ENCODE measurements at places on chromosomes 11 and 22.

- DNase-seq, result no peak
Measured at GRCh38 chr22:35616043-35616442, 1.1 kb downstream of the MB start.

GRCh38 chr11:68998390-68998911 lies 14.6 kb downstream of the MRGPRF start:
- DNase-seq, result no peak

GRCh38 chr11:117426297-117426685 lies 98.6 kb downstream of the CEP164 start:
- peak; percentile 55 for DNase-seq

DNA sequence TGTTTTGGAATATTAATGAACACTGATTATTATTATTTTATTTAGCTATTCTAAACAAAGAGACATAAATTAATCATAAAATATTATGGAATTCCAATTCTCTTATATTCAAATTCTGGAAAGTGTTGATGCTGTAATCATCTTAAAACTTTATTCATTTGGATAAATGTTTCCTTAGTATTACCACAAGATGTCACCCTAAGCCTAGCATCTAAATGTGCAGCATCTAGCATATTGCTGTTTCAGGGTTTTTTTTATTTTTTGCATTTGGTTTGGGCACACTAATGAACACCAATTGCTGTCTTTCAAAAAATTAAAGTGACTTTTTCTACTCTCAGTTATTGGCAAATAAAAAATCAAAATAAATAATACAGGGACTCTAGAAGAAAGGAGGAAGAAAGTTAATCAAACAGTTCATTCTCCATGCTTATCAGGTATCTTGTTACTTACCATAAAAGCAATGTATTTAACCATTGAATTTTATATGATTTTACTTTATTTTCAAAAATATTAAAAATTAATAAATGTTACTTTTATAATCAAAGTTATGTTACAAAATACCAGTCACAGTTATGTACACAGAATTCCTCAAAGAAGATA lies 31.8 kb downstream of the DLG2 start:
- DNase-seq, result no peak

DNA sequence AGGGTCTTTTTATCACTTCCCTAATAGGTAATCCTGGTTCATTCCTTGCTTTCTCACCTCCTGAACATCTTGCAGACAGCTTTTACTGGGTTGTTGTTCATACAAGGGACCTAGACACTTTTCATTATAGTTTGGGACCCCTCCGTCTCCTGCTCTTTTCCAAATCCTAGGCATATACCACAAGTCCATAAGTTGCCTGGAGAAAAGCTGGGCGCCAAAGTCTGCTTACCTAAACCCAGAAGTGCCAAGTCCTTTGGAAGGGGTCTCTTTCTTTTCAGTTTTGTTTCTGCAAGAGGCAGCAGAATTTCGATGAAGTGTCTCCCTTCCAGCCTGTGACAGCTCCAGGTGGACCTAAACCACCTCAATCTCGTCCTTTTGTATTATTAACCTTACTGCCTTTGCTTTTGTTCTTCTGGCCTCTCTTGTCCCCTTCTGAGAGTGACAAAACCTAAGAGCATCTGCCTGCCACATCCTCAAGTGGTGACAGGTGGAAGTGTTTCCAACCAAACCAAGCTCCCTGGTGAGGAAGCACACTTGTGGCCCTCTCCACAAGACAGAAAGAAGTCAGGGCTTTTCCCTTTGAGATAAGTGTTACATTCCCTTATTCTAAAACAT lies 19.5 kb upstream of the P2RY6 start:
- DNase-seq, result no peak

DNA sequence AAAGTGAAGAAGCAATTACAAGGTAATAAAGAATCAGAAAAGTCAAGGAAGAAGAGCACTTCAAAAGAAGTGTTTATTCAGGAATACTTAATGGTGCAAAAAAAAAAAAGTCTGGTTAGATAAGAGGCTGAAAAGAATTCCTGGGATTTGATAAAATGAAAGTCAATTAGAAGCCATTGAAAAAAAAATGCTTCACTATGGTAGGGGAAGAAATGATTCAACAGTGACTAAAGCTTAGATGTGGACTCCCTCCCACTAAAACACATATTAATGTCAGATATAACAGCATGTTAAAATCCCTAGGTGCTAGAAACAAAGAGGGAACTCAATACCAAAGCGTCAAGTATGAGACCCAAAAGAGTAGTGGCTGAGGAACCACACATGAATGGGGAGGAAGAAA lies 335.3 kb upstream of the PITPNB start:
- DNase-seq, result no peak

DNA sequence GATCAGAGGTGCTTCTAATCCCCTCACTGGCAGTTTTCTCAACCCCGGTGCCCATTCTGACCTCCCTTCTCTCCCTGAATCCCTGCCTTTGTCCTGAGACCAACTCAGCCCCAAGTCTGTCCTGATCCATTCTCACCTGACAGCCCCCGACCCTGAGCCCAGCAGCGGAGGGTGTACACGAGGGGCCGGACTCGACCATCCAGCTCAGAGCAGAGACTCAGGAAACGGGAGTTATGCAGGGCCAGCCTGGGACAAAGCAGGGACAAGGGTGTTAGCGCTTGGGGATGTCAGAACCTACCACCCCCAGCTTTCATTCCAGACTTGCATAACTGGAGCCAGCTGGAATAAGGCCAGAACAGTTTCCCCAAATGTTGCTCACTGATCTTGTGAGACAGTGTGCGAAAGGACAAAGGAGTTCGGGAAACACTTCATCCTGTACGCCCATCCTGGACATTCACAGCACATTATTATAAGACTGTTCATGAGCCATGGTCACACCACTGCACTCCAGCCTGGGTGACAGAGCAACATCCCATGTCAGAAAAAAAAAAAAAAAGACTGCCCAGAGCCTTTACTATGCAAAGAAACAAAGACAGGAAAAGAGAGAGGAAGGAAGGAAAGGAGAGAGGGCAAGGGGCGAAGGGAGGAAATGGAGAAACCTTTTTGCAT lies 3.5 kb upstream of the EEF1G start:
- DNase-seq, result no peak

GRCh38 chr22:22558071-22558971 lies 744 bp downstream of the PRAME start:
- DNase-seq, result no peak

DNA sequence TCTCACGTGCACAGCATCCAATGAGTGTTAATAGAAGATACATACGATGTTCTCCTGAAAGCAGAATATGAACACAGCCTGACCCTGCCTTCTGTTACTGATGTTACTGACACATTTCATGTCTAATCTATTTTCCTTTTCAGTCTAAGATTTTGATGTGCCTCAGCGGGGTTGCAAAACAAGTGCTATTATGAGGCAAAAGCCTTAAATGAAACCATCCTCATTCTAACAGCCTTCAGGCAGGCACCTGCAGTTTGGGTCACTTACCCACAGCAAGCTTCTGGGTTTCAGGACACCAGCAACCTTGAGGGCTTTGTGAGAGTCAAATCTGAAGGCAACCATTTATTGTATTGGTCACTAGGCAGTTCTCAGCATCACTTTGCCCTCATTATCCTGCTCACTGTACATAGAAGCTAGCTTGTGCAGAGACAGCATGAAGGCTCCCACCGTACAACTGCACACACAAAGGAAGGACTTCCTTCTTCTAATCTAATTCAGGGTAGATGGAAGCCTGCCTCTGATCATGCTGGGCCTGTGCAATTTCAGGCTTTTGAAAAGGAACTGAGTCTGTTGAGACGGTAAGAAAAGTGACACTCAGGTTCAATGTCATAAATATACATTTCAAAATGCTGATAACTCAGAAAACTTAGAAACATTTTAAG lies 183.2 kb upstream of the PITPNB start:
- DNase-seq, result no peak

DNA sequence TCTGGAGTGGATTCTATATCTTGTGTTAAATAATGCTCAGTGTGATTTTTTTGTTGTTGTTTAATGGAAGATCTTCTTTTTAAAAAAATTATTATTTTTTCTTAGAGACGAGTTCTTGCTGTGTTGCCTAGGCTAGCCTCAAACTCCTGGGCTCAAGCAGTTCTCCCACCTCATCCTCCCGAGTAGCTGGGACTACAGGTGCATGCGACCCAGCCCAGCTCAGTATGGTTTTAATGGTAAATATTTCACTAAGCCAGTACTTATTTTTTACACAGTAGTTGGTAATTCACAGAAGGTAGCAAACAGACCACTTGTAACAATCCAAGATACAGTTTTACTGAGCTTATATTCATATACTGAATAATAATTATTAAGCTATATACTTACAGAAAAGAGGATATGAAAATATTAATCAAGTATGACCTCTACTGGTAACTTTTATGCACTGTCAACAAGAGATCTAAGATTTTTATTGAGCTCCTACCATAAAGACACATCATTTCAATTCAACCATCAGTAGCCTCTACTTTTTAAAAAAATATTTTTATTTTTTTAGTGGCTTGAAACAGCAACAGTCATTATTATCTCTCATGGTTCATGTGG lies 6.1 kb upstream of the CD59 start:
- DNase-seq, result no peak

DNA sequence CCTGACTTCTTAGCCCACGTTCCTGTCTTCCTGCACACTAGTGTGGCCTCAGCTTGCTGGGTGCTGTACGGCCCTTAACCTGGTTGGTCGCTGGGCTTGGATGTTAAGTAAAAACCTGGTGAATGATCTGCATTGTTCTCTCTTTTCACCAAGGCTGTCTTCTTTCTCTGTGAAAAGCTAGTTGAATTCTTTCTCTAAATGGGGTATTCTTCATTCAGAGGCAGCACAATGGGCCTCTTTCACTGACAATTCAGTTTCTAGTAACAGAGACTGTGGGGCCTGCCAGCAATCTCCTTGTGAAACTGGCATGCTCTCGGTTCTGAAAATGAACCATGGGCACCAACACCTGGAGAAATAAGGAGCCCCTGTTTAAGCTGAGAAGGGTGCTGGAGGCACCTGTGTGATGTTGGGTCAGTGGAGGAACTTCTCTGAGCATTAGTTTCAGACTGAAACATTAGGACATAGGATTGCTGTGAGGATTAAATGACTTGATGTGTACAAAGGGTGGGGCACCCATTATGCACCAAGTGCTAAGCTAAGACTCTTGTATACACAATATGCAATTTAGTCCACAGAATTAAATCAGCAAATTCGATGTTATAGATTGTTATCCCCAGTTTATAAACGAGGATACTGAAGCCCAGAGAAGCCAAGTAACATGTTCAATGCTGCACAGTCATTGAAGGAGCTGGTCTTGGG lies 33.1 kb upstream of the ELF5 start:
- no peak for DNase-seq

DNA sequence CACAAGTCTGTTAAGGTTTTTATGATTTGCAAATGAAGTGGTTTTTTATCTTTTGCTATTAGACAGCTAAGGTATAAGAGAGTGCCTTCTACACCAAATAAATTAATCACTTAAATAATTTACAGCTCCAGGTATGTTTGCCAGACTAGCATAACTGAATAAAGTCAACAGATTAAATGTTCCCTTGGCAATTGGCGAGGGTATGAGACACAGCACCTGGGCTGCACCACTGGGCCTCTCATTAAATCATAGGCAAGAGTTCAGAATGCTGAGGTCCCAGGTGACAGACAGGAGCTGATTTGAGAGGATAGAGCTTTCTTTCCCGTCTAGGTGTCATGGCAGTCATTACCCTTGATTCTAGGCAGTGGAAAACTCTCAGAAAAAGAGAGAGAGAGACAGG lies 62.6 kb upstream of the WT1 start:
- DNase-seq, result no peak

DNA sequence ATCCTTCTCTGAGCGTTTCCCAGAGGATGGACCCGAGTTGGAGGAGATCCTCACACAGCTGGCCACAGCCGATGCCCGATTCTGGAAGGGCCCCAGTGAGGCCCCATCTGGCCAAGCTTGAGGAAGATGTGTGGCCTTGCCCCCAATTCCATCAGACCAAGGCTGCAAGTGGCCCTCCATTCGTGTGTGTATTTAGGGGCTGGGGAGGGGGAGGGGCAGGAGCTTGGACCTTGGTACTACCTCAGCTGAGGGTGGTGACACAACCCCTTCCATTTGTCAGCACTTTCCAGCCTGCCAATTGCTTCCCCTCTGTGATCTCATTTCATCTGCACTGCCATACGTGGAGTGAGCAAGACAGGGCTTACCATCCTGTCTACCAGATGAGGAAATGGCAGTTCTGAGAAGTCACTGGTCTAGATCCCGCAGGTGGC lies 1.3 kb upstream of the BBS1 start:
- DNase-seq, result no peak

DNA sequence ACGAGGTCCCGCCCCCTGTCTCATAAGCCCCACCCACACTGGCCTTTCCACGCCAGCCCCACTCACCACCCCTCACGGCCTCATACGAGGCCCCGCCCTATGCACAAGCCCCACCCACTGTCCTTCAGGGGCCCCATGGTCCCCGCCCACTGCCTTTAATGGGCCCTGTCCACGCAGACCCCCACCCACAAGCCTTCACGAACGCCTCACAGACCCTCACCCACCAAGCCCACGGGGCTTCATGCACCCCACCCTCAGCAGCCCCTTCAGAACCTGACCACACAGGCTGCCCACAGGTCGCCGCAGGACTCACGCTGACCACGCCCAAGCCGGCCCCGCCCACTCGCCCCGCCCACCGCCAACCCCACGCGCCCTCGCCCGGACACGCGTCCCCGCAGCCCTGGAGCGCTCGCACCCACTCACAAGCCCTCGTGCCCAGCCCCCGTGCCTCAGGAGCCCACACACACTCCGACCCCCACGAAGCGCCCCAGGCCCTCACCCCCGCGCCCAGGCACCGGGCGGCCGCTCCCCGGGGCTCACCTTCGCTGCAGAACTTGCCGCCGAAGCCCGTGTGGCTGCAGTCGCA lies 10.5 kb downstream of the NRXN2 start:
- DNase-seq, result no peak

DNA sequence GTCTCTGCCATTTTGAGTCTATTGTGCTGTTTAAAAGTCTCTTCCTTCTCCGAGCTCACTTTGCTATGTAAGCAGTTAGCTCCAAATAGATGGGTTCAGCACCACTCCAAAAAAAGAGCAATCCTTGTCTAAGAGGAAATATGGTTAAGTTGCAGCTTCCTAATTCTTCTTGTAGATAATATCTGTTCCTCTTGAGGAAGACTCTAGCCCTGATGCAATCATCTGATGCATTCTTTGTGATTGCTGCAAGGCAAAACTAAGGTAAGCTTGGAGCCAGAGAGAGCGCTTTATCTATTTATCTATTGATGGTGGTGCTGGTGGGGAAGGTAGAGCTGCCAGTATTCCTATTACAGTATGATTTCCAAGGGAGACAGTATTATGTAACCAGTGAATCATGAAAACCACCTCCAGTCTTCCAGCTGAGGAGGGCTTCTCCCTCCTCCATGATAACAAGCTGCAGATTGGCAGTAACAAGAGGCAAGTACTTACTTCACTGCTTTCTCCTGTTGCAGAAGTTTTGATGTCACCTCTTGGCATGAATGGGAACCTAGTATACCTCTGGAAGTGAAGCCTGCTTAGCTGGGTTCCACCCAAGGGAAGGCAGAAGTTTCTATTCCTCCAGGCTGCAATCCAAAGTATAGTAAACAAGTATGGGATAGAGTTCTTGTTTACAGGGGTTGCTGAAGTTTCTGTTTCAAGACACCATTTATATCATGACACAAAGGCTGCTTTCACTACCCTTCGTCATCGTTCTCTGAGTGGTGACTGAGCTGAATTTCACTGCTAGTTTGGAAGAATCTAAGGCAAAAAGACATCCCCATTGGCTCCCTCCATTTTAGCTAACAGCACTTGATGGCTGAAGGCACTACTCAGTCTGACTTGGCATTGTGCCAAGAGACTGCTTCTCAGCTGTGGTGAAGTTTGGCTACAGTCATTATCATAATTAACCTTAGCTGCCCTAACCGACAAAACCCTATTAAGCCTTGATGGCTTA lies 49.7 kb downstream of the FDX1 start:
- no peak for DNase-seq

All from activated T-helper 9 cell treated with anti-CD3 and anti-CD28 coated beads, Interleukin-2, amount 50 U/mL, for 16 hours (primary cell).